Keratinocyte (primary cell): ENCODE measurements at places on chromosomes 6 and 20. TPM values are rescaled to one million over a fixed set of nuclear protein-coding genes. Genes with fewer than 3 reads are reported as not detected.

GRCh38 chr6:137868721-137869548, 1.9 kb downstream of the TNFAIP3 start:
- H3K27me3 ChIP-seq, result no peaks in the 10 kb centered on the region
- peak overlapping the region; percentile 90 for H3K27ac ChIP-seq
- H3K4me3 ChIP-seq, result peak overlapping the region; percentile 89
- DNase-seq, result no peak

- no peaks in the 10 kb centered on the region for H3K27me3 ChIP-seq
- H3K4me1 ChIP-seq, result no peaks in the 10 kb centered on the region
- no peak overlapping the region for H3K27ac ChIP-seq
- no peaks in the 10 kb centered on the region for H3K36me3 ChIP-seq
- no peak for DNase-seq
Observed at GRCh38 chr6:23566418-23566817, 559.6 kb upstream of the NRSN1 start.

The PSORS1C1 gene
- polyA plus RNA-seq, result 3.6 to 9.4 TPM (median 5.7 TPM) in 3 replicates

- no peak overlapping the region for H3K27ac ChIP-seq
- DNase-seq, result no peak
- H3K36me3 ChIP-seq, result peaks cover 3% of the 10 kb centered on the region
- no peaks in the 10 kb centered on the region for H3K27me3 ChIP-seq
- no peak overlapping the region for H3K4me3 ChIP-seq
- peaks cover 10% of the 10 kb centered on the region for H3K4me1 ChIP-seq
Observed at GRCh38 chr6:158253248-158253647, 59.0 kb upstream of the TULP4 start.

The MAS1L gene
- polyA plus RNA-seq, result not detected in 3 replicates

GRCh38 chr20:1377984-1378734, 14.7 kb downstream of the FKBP1A start:
- H3K36me3 ChIP-seq, result peaks cover 35% of the 10 kb centered on the region
- H3K4me1 ChIP-seq, result peaks cover 46% of the 10 kb centered on the region

The CTAGE9 gene
- polyA plus RNA-seq, result not detected in 3 replicates

GRCh38 chr6:1703923-1704322, 94.2 kb downstream of the FOXC1 start:
- no peaks in the 10 kb centered on the region for H3K36me3 ChIP-seq
- no peak overlapping the region for H3K27ac ChIP-seq
- DNase-seq, result no peak
